Coronary artery (tissue), 2 donors: ENCODE measurements at places on chromosomes 11 and 22.

GRCh38 chr22:40612291-40612751 is 24.2 kb downstream of the MRTFA start:
- no peak for DNase-seq

- DNase-seq, result no peak
Observed at GRCh38 chr11:43942662-43943371, 380 bp downstream of the C11orf96 start.

GRCh38 chr11:100748153-100748552 is 61.1 kb downstream of the ARHGAP42 start:
- no peak for DNase-seq

DNA sequence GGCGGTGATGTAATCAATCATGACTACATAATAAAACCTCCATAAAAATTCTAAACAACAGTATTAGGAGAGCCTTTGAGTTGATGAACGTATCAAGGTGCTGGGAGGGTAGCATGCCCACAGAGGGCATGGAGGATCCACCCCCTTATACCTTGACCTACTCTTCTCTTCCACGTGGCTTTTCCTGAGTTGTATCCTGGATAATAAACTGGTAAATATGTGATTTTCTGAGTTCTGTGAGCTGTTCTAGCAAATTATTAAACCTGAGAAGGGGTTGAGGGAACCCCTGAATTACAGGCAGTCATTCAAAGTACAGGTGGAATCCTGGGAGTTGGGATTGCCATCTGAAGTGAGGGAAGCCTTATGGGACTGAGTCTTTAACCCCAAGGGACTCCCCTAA is 446.9 kb downstream of the DYNC2H1 start:
- DNase-seq, result no peak

DNA sequence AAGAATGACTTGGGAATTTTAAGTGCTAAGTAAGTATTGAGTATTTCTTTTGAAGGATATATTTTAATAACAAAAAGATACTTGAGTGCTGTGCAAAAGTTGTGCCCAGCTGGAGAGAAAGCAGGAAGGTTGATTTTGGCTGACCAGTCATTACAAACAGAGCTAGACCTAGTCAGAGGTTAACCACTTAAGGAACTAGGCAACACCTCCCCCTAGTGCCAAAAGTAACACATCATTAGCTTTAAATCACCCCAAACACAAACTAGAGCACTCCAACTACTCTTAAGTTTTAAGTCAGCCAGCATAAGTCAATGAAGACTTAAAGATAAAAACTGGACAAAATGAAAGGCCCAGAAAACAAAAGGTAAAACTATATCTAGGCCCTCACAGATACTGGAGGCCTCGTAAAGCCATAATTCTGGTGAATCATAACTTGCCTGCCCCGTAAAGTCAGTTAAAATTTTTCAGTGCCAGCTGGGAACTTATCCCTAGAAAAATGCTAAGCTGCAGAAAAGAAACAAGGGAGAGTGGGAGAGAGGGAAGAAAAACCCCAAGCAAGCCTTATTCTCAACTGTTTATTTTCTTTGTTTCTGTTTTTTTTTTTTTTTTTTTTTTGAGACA is 4.6 kb downstream of the TMEM9B start:
- DNase-seq, result no peak

- DNase-seq, result no peak
Observed at GRCh38 chr11:82533628-82534327, 199.9 kb downstream of the FAM181B start.

DNA sequence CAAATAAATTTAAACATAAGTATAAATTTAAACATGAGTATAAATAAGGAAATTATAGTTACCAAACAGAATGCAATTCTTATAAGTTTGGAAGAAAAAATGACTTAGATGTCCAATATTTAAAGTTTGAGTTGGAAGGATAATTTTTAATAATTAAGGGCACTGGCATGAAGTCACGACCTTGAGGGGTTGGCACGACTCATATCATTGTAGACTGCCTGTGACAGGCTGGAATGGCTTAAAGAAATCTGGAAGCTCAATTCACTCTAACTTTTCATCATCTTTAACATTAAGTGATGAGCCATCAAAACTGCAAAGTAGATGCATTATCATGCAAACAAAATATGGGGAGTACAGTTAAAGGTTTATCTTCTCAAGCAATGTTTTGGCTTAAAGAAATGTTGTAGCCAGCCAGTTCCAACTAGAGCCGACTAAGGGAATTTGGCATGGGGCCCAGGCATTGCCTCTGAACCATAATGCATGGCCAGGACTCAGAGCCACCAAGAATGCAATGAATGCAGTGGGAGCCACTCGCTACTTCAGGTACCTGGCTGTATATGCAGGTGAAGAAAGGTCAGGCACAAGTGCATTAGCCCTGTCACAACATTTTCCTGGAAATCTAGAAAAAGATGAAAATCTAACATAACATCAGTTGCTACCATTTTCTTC is 33.4 kb downstream of the PGR start:
- no peak for DNase-seq
